Heart right ventricle (tissue), 16 donors: ENCODE measurements at places on chromosomes 13 and 19. TPM values are rescaled to one million over a fixed set of nuclear protein-coding genes. Genes with fewer than 3 reads are reported as not detected.

The B9D2 gene
- 1.5 TPM for total RNA-seq

The KASH5 gene
- total RNA-seq: not detected

The ZNF610 gene
- 3.3 TPM for total RNA-seq

The NLRP7 gene
- not detected for total RNA-seq

The TYROBP gene
- total RNA-seq: 9.6 TPM

The PCDH20 gene
- total RNA-seq: 1.8 TPM

The LYPD5 gene
- total RNA-seq: 1.9 TPM

The PSG7 gene
- total RNA-seq: not detected

The TNFSF13B gene
- total RNA-seq: 0.83 TPM

The FAM174C gene
- 13.9 TPM for total RNA-seq

The LIM2 gene
- total RNA-seq: not detected

The MCF2L gene
- total RNA-seq: 53.0 TPM

The DAND5 gene
- total RNA-seq: 11.6 TPM

The UPK1A gene
- not detected for total RNA-seq

The PSG5 gene
- not detected for total RNA-seq

The PIN1 gene
- total RNA-seq: 92.1 TPM

The ACTMAP gene
- 7.6 TPM for total RNA-seq

The SULT2B1 gene
- total RNA-seq: not detected

The ELSPBP1 gene
- not detected for total RNA-seq

The LHB gene
- total RNA-seq: not detected

The GARIN5A gene
- 4.3 TPM for total RNA-seq

The ZSCAN1 gene
- total RNA-seq: not detected

The CPAMD8 gene
- 4.8 TPM for total RNA-seq

The MICU2 gene
- 59.7 TPM for total RNA-seq

The LRRC25 gene
- total RNA-seq: 2.8 TPM

The TEX29 gene
- not detected for total RNA-seq

The PCSK4 gene
- 1.7 TPM for total RNA-seq

The SLC6A16 gene
- total RNA-seq: 0.25 TPM
